ENCODE measurements at places on chromosomes 16 and 17.

DNA sequence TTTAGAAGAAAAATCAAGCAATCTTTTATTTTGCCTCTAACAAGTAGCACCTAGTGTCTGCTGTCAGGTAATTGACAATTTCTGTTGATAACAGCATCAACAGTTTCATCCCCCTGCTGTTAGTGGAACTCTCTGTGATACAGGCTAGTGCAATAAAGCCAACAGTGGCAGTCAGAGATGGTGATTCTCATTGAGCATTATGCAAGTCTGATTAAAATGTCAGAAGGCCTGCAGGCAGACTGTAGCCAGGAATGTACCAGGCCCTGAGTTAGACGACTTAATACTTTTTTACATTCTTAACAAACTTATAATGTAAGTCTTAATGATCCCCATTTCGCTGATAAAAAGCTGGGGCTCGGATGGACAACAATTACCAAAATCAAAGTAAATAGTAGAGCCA lies 14.6 kb downstream of the CYLD start:
- no peak for DNase-seq

- DNase-seq: peak; percentile 83
These were observed 3.0 kb downstream of the RHBDF2 start for GRCh38 chr17:76497979-76498875.

- no peak for DNase-seq
These were observed 85.5 kb upstream of the TMEM132E start for GRCh38 chr17:34493917-34494316.

- DNase-seq: no peak
These were observed 903.1 kb upstream of the SOX9 start for GRCh38 chr17:71217769-71218168.

- DNase-seq: no peak
These were observed 10.1 kb upstream of the PHF12 start for GRCh38 chr17:28961391-28961790.

DNA sequence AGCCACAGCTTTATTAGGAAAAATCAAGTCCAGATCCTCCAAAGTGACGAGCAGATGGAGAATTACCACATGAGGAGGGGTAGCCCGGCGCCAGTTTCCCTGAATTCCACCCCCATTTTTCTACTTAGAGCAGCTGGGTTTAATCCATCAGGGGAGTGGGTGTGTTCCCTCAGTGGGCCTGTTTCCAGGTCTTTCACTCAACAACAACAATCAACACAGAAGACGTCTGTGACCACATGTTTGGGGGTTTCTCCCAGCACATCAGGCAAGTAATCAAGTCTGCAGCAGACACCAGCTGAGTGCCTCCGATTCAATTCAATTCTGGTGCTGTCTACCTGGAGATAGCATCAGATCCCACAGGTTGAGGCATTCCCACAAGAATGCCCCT lies 6.8 kb downstream of the SLC6A2 start:
- no peak for DNase-seq

- peak; percentile 2 for DNase-seq
These were observed 58.5 kb downstream of the CACNG5 start for GRCh38 chr17:66893382-66893781.

DNA sequence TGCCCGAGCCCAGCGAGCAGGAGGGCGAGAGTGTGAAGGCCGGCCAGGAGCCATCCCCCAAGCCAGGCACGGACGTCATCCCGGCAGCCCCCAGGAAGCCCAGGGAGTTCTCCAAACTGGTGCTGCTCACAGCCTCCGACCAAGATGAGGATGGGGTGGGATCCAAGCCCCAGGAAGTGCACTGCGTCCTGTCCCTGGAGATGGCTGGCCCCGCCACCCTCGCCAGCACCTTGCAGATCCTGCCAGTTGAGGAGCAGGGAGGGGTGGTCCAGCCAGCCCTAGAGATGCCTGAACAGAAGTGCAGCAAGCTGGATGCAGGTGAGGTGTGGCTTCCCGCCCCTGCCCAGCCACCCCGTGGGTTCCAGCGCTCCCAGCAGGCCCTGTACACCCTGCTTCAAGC lies 18.0 kb downstream of the FLYWCH1 start:
- no peak for DNase-seq

- DNase-seq: no peak
These were observed 5.4 kb downstream of the SLC47A1 start for GRCh38 chr17:19539040-19539399.

- no peak for DNase-seq
These were observed 6.0 kb downstream of the HSDL1 start for GRCh38 chr16:84138824-84139627.

- DNase-seq: no peak
These were observed 320.0 kb upstream of the PSMD7 start for GRCh38 chr16:73976644-73977043.

DNA sequence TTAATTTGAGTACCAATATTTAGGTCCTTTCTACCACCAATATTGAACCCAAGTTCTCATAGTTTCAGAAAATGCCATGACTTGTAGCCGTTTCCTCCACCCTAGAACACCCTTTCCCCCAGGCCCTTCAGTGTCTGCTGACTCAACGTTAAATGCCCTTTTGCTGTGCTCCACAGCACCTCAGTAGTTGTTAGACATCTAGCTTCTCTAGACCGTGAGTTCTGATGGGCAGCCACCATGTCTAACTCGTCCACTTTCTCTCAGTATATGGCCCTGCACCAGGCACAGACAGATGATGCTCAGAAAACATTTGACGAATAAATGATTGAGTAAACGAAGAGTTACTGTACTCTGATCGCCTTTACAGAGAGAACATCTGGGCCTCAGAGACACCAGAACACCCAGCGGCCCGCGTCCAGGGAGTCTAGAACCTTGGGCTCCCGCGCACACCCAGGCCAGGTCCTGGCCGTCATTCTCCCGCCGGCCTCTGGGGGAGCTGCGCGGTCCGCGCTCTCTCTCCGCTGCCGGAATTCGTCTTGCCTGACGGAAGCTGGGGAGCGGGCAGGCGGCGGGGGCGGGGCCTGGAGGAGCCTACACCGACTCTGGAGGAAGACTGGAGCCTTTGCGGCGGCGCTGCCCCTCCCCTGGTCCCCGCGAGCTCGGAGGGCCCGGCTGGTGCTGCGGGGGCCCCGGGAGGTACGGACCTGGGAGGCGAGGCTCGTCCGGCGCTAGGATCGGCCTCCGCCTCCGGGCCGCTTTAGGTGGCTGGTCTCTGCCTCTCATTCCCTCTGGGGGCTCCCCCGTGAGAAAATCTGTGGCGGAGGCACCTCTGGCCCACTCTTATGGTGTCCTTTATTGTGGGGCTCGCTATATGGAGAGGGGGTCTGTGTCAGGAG lies at the start of gene NKIRAS2:
NKIRAS2 (plus strand) TSS at position 582 of the 896 bp plus-strand sequence. CDS start 1,488 bp downstream, outside the sequence.
- DNase-seq: peak; percentile 90

- DNase-seq: peak; percentile 34
These were observed 157.6 kb downstream of the XYLT1 start for GRCh38 chr16:17313085-17313611.

DNA sequence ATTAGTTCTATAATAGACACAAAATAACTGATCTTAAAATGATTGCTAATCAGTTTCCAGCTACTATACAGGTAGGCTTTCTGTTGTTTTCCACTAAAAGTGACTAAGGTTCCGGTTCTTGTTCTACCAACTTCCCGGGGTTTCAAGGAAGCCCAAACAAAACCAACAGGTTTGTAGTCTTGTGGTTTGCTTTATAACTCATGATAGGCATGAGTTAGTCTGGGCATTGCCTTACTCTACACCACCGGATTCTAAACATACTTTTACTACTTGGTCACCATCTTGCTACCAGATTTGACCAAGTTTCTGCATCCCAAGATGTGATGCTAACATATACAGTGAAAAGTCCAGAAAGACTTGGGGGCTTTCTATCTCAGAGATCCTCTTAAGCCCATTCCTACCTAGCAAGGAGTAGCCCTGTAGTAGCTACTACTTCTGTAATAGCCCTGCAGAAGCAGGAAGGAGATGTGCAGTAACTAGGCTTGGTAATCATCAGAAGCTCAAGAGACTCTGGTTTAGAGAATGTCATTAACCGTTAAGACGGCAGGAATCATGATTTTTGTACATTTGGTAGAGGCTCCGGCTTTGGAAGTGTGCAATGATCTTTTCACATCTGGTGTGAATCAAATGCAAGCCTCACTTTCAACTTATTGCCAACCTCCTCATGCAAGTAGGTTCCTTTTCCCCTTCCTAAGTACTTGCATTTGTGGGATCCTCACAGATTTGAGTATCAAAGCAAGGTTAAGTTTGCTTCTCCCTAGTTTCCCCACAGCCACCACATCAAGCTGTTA lies 1.6 kb downstream of the FAM117A start:
- no peak for DNase-seq

DNA sequence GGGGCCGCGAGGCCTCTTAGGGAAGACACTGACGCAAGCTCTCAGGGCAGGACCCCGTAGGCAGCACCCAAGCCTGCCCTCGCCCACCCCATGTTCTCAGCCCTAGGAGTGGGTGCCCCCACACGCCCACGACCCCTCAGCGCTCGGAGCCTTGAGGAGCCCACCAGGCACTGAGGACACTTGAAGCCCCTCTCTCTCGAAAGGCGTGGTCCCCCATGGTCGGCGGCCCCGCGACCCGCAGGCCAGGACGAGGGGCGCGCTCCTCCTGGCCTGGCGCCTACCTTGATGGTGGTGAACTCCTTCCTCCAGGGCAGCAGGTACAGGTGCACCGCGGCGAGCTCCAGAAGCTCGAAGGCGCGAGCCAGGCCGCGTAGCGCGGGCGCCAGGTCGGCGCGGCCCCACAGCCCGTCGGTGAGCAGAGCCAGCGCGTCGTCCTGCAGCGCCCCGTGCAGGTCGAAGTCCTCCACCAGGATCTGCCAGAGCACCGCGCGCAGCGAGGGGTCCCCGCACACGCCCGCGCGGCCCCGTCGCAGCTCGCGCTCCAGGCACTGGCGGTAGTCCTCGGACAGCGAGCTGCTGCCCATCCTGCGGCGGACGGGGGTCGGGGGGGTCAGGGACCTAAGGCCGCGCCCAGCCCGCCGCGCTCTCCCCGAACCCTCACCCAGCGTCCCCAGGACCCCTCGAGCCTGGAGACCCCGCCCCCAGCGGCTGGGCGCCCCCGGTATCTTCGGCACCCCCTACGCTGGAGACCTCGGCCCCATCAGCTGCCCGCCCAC lies 668 bp downstream of the SPATA2L start:
- DNase-seq: no peak

DNA sequence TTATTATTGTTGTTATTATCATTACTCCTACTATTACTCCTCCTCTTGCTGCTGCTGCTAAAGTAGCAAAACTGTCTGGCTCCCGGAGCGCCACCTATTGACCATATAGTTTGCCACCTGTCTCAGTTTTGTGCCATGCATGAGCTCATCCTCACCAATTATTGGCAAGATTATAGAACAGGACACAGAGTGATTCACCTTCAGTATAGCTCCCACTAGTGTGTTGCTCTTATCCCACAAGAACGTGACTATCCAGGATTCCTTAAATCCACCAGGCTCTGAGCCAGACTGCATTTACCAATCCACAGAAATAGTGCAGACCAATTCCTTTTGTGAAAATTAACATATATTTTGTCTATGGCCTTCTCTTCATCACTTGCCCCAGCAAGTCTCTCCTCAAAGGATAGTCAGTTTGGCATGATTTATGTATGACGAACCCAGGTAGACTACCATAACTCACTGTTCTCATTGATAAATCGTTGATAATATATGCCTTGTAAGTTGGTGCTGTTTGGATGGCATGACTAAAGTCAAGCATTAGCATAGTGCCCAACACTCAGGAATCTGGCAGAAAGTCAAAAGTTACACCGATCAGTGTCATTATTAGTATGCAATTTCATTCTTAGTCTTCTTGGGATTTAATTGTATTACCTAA lies 405.5 kb upstream of the HSBP1 start:
- peak; percentile 29 for DNase-seq

DNA sequence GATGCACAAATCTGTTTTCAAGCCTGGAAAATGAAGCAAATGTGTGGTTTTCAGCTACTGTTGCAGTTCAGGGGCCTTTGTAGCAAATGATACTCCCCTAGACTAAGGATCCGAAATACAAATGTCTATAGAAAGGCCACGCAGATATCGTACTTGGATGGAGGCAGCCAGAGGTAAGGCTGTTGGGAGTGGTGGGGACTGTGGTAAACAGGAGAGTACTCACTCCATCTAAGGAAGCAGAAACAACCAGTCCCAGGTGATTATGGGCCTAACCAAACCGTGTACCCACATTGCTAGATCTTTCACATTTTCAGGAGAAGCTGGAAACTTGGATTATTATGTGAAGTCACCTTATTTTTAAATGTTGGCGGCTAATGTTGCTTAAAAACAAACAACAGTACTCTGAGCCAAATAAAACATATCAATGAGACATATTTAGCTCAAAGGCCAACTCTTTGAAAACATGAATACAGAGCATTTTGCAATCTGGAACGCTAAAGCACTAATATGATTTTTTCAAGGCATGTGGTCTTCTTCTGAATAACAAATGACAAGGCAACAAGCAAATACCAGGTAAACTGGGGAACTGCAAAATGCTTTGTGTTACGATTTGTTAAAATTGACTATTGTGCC lies 110.1 kb downstream of the YPEL2 start:
- no peak for DNase-seq

DNA sequence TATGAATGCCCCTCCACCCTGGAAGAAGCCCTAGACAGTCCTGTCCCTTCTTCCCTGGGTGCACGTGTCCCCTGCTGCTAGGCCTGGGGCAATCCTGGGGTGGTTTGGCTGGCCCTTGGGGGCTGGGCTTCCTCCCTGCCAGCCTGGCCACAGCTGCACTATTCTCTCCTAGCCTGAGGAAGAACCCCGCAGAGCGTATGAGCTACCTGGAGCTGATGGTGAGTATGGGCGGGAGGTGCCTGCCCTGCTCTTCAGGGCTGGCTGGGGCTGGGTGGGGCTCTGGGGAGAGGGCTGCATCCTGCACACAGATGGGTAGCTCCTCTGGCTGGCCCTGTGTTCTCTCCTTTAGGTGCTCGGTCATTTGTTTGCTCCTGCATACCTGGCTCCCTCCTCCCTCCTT lies 28.8 kb downstream of the MAP2K3 start:
- no peak for DNase-seq

DNA sequence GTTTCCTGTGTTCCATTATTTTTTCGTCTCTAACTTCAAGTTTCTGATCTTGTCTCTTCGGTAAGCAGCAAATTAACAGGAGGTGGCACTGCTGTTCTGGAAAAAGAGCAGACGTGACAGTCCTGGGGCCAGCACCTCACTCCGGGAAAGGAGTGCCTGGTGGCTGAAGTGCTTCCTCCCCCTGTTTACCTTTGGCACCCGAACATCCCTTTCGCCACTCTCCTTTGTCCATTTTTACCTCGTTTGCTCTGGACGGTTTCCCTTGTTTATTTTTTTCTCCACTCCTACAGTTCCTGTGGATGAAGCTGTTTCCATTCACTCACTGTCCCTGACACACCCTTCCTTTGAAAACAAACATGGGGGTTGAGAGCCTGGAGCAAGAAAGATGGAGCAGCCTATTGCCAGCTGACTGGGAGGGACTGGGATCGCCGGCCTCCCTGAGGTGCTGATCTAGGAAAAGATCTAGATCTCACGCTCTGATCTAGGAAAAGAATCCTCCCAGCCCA lies 12.6 kb downstream of the SAP30BP start:
- DNase-seq: peak; percentile 52

- no peak for DNase-seq
These were observed 775 bp upstream of the TERB1 start for GRCh38 chr16:66802159-66802558.

DNA sequence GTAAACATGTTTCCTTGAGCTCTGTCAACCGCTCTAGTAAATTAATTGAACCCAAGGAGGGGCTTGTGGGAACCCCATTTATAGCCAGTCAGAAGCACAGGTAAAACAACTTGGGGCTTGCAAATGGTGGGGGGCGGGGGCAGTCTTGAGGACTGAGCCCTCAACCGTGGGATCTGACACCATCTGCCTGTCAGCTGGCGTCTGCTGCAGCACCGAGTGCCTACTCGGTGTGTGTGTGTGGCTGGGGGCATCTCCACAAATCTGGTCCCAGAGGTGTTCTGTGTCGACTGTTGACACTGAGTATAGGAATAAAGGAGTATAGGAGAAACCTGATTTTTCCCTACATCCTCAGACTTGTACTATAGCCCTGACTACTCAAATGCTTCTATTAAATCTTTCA lies 20.6 kb downstream of the CREBBP start:
- DNase-seq: no peak

All from HFFc6 (cell line).